ENCODE measurements at places on chromosomes 7 and 10. TPM values are rescaled to one million over a fixed set of nuclear protein-coding genes. Genes with fewer than 3 reads are reported as not detected.

The UBTD1 gene
- total RNA-seq: 1.4 TPM

DNA sequence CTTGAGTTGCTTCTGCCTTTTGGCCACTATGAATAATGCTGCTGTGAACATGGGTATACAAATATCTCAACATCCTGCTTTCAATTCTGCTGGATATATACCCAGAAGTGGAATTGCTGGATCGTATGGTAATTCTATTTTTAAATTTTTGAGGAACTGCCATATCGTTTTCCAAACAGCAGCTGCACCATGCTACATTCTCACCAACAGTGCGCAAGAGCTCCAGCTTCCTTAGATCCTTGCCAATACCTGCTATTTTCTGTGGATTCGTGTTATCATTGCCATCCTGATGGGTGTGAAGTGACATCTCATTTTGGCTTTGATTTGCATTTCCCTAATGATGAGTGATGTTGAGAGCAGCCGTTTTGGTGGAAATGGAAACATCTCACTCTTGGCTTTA lies 26.7 kb downstream of the FRMD4A start:
- DNase-seq: no peak

- DNase-seq: no peak
Measured at GRCh38 chr7:77531038-77531437, 6.1 kb upstream of the PTPN12 start.

- no peak for DNase-seq
Measured at GRCh38 chr7:112497481-112497880, 16.7 kb downstream of the LSMEM1 start.

GRCh38 chr10:48744587-48744986 lies 59.9 kb downstream of the WDFY4 start:
- no peak for DNase-seq

GRCh38 chr10:13823096-13823708 lies 236.4 kb downstream of the PRPF18 start:
- no peak for DNase-seq

- no peak for DNase-seq
Measured at GRCh38 chr10:24886290-24886680, 66.1 kb downstream of the PRTFDC1 start.

Measured in Peyer's patch (tissue), 4 donors.